ENCODE measurements at places on chromosomes 3 and 15.

- DNase-seq: no peak
Observed at GRCh38 chr15:101425787-101426365, 63.6 kb downstream of the PCSK6 start.

DNA sequence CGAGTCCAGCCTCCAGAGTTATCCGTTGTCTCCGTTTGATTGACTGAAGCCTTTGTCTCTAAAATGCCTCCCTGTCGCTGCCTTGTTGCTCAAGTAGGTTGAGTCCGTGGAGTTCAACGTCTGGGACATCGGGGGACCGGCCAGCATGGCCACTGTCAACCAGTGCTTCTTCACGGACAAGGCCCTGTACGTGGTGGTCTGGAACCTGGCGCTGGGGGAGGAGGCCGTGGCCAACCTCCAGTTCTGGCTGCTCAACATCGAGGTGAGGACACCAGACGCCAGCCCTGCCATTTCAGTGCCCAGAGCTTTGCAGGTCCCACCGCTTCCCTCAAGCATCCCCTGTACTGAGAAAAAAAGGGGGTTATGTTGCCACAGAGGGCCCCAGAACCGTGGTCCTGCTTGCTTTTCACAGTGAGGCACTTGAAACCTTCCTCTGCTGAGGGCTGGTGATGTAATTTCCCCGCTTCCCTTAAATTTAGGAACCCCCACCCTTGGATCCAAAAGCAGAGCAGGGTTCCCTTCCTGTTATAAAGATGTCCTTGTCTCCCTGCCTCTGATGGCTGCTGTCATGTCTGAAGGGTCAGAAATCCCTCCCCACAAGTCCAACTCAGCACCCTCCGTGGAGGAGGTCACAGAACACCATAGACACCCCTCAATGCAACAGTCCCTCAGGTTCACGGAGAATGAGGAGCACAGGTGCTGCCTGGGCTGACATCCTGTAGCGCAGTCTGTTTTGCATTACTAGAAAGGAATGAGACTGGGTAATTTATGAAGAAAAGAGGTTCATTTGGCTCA lies 105.7 kb downstream of the LRRK1 start:
- no peak for DNase-seq

DNA sequence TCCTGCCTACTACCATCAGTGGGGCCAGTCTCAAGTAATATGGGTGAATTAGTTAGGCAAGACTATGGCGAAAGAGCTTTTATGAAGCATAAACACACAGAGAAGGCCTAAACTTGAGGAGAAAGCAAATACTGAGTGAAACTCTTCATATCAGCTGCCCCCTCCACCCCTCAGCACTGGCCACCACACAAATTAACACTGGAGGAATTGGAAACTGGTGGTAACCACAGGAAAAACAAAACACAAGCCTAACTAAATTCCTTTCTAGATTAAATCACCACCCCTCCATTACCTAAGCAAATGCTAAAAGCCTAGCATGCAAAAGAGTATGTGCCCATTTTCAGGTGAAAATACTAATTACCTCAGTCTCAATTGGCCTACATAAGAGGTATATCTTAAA lies 774.7 kb upstream of the NECTIN3 start:
- DNase-seq: no peak

- no peak for DNase-seq
Observed at GRCh38 chr3:114718898-114719210, 425.0 kb downstream of the TIGIT start.

GRCh38 chr3:2837910-2838309 lies 272.3 kb downstream of the IL5RA start:
- no peak for DNase-seq

GRCh38 chr3:100708989-100709841 lies at the start of gene TFG:
Gene TFG (plus strand): TSS chr3:100709494. CDS start chr3:100713686, 4,192 bp downstream.
- DNase-seq: peak; percentile 98

GRCh38 chr15:63519041-63519440 lies 14.6 kb downstream of the USP3 start:
- no peak for DNase-seq

DNA sequence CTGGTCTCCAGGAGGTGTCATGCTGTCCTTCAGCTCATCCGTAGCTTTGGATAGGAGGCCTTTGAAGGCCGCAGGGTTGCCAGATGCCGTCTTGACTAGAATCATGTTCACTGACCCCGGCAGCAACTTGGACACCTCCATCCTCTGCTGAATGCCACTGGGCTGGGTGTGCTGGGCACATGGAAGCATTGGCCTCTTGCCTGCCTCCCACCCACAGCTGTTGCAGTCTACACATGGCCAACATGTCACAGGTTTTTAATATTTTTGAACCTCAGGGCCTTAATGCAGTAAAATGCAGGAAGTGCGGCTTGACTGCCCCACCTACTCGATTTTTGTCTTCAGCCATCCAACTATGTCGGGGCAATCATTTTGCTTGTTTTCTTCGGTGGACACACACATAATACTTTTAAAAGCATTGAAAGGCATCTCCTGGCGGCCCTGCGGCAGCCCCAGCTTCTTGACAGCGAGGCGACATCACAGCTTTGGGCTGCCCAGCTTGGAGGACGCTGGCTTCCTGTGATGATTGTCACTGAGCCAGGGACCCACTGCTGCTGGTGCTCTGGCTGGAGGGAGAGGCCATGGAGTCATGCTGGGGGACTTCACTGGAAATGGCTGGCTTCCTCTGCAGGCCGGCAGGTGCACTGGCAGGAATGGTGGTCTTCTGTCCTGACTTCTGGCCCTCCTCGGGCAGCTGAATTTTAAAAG lies 31.6 kb upstream of the ACAD9 start:
- DNase-seq: no peak

DNA sequence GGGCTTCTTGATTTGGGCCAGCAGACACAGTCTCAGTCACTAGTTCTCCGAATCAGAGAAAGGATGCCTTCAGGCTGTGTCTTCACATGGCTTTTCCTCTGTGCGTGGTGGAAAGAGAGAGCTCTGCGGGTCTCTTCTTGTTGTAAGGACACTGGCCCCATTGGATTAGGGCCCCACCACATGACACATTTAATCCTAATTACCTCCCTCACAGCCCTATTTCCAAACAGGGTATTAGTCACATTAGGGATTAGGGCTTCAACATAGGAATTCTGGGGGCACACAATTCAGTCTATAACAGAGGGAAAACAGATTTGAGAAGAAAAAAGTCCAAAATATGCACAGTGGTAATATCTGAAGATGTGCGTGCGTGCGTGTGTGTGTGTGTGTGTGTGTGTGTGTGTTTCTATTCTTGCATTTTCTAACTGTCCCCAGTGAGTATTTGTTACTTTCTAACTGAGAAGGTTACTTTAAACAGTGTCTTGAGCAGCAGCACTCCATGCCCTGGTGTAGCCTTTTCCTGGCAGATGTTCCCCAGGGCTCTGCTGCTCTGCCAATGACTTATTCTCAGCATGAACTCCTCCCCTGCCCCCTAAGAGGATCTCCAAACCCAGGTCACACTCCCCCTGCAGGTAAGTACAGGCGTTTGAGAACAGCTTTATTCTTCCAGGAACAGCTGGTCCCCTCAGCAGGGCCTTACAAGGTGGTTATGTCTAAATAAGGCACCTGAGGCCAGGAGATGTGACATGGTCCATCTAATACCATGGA lies 72.9 kb downstream of the RPL39L start:
- peak; percentile 70 for DNase-seq

DNA sequence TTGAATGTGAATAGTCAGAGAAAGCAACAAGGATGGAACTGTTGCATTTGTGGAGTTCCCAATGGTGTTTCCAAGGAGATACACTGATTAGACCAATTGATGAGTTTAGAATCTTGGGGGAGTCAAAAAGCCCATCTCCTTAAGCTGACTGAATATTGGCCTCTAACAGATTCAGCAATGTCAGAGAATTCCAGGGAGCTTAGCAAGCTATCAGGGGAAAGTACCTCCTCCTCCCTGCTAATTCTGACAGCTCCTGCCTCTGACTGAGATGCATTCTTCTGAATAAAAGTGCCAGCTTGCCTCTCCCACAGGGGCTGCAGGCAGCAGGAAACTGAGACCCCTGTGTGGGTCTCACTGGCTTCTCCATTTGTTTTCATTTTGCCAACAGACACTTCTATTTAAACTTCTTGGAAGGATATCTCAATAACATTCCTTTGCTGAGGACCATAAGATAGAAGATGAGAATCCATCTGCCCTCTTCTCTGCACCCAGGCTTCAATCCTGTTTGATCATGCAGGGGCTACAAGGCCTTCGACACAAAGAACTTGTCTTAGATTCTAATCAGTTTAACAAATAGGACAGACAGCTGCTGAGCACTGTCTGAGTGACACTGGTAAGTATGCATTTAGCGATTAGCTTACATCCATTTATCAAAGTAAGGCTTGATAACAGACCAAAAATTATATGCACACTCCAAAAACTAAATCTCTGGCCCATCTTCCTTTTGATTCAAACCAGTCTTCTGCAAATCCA lies 1080.8 kb downstream of the TUSC7 start:
- no peak for DNase-seq

DNA sequence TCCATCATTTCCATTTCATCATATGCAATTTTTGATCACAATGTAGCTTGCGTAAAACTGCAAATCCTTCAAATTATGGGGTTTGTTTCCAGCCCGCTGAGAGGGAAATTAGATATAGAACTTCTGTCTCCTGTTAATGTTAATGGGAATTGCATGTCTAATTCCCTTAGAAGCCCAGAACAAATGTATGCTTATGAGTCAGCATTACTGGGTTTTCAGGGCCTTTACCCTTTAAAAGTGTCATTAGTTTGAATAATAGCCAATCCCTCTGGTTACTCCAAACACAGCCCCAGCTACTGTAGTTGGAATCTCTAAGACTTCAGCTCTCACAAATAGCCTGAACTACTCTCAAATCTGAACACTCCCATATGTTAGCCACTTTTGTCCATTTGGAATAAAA lies 439.4 kb downstream of the C3orf38 start:
- no peak for DNase-seq

- DNase-seq: no peak
Observed at GRCh38 chr15:74873756-74874424, 725 bp upstream of the SCAMP2 start.

GRCh38 chr3:178560759-178561158 lies 24.5 kb downstream of the KCNMB2 start:
- no peak for DNase-seq

GRCh38 chr3:42718338-42718737 lies 15.7 kb upstream of the HHATL start:
- DNase-seq: no peak

- DNase-seq: no peak
Observed at GRCh38 chr3:151686257-151686656, 47.5 kb upstream of the AADACL2 start.

DNA sequence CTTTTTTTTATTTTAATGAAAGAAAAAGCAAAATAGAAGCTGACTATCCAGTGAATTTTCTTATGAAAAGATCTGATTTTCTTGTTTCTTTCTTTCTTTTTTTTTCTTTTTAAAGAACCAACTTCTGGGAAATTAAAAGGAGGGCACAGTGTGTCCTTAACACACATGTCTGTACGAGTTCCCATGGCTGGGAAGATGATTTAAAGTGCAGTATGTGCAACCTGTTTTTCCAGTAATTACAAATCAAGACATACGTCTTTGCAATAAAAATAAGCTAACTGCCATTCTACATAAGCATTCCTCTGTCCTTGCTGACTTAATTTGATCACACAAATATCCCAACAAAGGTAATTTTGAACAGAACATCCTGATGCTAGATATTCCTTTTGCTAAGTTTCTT lies 416.1 kb downstream of the ROBO1 start:
- DNase-seq: no peak

- no peak for DNase-seq
Observed at GRCh38 chr3:134338516-134339261, 35.6 kb downstream of the AMOTL2 start.

DNA sequence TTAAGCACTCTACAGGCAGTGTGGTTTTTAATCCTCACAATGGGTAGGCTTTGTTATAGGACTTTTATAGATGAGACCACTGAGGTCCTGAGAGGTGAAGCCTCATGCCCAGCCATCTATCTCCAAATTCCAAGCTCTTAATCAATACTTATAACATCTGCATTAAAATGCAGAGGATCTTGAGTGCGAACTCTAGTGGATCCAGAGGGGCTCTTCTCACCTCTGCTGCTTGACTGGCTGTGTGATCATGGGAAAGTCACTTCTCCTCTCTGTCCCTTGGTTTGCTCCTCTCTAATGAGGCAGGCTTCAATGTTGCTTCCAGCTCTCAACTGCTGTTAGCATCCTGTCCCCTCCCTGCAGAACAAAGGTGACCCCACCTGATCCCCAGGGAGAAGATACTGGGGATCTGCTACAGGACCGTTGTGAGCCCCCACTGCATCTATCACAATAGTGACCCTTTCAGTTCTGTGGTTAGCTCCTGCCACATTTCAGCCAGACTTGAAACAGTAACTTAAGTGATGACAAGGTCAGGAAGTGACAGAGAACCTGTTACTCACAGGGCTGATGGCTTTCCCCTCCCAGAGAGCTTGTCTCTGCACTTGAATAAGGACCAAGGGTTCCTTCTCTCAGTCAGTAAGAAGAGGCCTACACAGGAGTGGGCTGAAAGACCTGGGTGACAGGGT lies 1.3 kb downstream of the SLC27A2 start:
- no peak for DNase-seq

GRCh38 chr3:192890347-192891335 lies 27.0 kb downstream of the MB21D2 start:
- no peak for DNase-seq

GRCh38 chr3:13424141-13424844 lies 4.2 kb upstream of the NUP210 start:
- DNase-seq: no peak

- DNase-seq: no peak
Observed at GRCh38 chr15:68609629-68610028, 30.8 kb downstream of the CORO2B start.

DNA sequence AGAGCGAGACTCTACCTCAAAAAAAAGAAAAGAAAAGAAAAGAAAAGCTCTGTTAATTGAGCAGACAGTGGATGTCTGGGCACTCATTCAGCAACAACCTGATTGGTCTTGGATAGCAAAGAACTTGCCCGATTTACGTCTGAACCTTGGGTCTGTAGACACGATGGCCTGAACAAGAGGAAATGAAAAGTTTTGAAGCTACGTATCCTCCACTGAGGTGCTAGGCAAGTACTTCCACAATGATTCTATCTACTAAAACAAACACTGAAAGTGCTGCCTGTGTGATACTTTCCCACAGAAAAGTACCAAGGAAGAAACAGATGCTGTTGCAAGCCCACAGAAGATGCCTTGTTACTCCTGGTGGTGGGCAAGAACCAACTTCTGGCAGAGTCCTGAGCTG lies 21.8 kb upstream of the MUSTN1 start:
- DNase-seq: no peak

DNA sequence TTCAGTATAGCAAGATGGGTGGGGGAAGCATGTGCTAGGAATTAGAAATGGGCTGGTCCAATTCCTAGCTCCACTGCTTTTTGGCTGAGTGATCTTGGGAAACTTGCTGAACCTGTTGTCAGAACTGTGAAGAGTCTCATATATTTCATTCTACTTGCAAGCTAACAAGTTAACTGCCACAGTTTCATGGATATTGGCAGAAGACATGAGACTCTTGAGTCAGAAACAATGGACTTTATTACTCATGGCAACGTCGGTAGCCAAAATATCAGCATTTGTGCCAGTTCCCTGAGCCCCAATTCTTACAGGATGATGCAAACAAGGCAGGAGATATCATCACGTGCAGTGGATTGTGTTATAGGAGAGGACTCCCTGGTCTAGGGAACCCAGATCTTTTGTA lies 26.6 kb upstream of the PLAAT1 start:
- DNase-seq: no peak

GRCh38 chr15:22912256-22912655 lies 67.9 kb downstream of the CYFIP1 start:
- no peak for DNase-seq

GRCh38 chr3:133386876-133387275 lies 13.0 kb upstream of the BFSP2 start:
- no peak for DNase-seq
